Left renal cortex interstitium (tissue), 4 donors: ENCODE measurements at places on chromosomes 5 and 9. TPM values are rescaled to one million over a fixed set of nuclear protein-coding genes. Genes with fewer than 3 reads are reported as not detected.

The FOXD4L3 gene
- polyA plus RNA-seq: not detected

The FCHSD1 gene
- 20.2 TPM for polyA plus RNA-seq

The DUSP1 gene
- 32.7 TPM for polyA plus RNA-seq

The SHOC1 gene
- polyA plus RNA-seq: 1.5 TPM

The GABRA6 gene
- not detected for polyA plus RNA-seq

The FGF1 gene
- 21.0 TPM for polyA plus RNA-seq

The HAVCR2 gene
- 9.8 TPM for polyA plus RNA-seq

The SMIM33 gene
- polyA plus RNA-seq: not detected

The KIF4B gene
- 0.14 TPM for polyA plus RNA-seq

The BARHL1 gene
- polyA plus RNA-seq: not detected

The DRD1 gene
- not detected for polyA plus RNA-seq

The CTNNAL1 gene
- 66.5 TPM for polyA plus RNA-seq

The GARIN3 gene
- not detected for polyA plus RNA-seq

The LHX3 gene
- not detected for polyA plus RNA-seq
